ENCODE measurements at places on chromosomes 4 and X. TPM values are rescaled to one million over a fixed set of nuclear protein-coding genes. Genes with fewer than 3 reads are reported as not detected.

- no peak for DNase-seq
Measured at GRCh38 chrX:1420371-1420770, 28.5 kb upstream of the SLC25A6 start.

- DNase-seq = no peak
Measured at GRCh38 chrX:150779385-150779784, 86.2 kb downstream of the MTMR1 start.

DNA sequence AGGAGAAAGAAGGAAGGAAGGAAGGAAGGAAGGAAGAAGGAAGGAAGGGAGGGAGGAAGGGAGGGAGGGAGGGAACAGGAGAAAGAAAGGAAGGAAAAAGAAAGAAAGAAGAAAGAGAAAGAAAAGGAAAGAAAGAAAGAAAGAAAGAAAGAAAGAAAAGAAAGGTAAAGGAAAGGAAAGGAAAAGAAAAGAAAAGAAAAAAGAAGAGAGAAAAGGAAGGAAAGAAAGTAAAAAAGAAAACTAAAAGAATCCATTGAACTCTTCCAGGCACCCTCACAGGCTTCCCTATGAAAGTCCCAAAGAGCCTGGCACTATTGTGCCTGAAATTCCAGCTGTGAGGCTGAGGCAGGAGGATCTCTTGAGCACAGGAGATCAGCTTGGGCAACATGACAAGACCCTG is 11.5 kb downstream of the ABCG2 start:
- DNase-seq = no peak

DNA sequence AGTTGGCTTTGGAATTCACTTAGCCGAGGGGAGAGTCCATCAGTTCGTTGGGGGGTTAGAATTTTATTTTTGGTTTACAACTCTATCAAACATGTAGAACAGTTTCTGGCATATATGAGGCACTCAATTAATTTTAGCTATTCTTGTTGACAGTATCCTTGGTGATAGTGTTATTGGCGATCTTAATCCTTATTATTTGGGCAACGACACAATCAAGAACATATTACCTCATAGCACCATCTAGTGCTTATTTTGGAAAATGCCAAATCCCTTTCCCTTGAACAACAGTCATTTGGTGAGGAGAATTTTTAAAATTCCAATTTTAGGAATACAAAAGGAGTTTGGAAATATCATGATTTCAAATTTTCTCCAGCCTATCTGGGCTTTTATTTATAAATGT is 17.9 kb upstream of the PGRMC1 start:
- no peak for DNase-seq

GRCh38 chr4:8913858-8914460 is 42.3 kb upstream of the HMX1 start:
- no peak for DNase-seq

GRCh38 chrX:68079961-68080360 is 353.3 kb downstream of the OPHN1 start:
- DNase-seq = no peak

GRCh38 chr4:21290562-21290961 is 590.3 kb downstream of the PACRGL start:
- no peak for DNase-seq

DNA sequence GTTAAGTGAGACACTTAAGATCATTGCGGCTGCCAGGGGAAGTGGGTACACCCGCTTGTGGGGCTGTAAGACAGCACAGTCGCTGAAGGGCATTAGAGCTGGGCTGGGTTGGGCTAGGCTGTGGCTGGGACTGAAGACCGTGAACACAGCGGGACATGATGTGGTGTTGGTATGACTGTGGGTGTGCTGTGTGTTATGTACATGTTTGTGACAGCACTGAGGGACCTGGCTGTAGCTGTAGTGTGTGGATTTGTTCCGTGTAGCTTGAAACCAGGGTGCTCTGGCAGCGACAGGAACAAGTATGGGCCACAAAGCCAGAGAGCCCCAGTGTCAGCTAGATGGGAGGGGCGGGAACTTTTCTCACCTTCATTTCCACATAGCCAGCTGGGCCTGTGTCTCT is 82.1 kb downstream of the NHSL2 start:
- DNase-seq = no peak

DNA sequence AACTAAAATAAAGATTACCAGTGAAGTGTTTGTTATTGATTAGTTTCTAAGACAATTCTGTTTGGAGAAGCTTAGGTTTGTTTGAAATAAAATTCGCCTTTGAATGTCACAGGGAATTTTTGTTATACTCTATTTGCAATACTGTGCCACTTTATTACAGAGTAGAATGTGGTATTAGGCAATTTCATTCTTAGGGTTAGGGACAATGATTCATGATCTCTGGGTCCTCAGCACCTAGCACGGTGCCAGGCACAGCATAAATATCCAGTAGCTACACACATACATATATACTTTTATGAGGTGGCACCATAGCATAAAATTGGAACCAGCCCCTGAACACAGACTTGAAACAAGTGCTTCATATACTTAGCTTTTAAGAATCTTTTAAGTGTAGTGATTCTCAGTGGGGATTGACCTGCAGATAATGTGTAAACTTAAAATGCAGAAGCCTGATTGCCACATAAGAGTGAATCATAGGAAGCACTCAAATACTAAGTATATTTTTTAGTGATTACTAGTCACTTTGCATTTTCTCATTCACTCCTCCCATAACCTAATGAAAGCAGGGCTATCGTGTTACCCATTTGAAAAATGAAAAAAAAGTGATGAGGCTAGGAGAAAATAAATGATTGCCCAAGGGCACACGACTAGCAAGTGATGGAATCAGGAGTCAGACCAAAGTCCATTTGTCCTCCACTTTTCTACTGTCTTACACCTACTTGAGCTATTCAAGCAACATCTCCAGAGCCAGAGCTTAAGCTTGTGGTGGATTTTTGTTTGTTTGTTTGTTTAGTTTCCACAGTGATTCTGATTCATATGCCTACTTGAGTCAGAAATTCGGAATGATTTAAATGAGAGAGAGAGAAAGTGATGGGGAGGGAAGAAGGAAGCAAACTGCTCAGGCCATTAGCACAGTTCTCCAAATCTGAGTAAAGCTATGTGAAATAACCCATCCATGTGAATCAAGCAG is 366.0 kb upstream of the FGF13 start:
- no peak for DNase-seq

GRCh38 chr4:179989975-179990374 is 2253.2 kb upstream of the TENM3 start:
- DNase-seq = no peak

DNA sequence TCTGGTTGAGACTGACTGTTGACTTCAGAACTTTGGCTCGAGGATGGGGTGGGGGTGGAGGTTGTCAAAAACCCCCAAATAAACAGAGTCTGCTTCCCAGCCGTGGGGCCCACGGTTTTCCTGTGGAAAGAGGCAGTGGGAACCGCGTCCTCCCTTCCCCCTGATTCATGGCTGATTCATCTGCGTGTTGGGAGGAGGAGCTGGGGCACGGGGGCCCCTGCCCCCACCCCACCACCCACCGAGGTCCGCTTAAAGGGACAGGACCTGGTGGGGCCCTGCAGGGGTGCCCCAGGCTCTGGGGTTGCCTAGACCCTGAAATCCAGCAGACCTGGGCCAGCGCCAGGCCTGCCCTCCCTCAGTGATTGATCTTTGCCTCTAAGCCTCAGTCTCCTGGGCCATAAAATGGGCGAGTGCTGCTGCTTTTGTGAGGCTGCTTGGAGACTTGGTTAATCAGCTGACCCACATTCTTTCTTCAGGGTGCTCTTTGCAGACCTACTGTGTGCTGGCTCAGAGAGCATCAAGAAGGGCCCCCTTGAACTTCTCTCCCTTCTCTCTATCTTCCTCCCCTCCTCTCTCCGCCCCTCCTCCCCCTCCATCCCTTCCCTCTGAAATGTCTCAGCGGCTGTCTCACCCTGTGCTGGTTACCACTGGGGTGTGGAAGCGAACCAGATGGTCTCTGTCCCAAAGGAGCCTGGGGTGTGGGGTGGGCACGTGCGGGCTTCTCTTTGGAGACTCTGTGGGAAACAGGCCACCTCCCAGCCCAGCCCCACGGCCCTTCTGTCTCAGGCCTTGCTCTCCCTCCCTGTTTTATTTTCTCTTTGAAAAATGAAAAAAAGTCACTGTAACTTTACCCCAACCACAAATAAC is 9.1 kb downstream of the HTRA3 start:
- peak; percentile 53 for DNase-seq

DNA sequence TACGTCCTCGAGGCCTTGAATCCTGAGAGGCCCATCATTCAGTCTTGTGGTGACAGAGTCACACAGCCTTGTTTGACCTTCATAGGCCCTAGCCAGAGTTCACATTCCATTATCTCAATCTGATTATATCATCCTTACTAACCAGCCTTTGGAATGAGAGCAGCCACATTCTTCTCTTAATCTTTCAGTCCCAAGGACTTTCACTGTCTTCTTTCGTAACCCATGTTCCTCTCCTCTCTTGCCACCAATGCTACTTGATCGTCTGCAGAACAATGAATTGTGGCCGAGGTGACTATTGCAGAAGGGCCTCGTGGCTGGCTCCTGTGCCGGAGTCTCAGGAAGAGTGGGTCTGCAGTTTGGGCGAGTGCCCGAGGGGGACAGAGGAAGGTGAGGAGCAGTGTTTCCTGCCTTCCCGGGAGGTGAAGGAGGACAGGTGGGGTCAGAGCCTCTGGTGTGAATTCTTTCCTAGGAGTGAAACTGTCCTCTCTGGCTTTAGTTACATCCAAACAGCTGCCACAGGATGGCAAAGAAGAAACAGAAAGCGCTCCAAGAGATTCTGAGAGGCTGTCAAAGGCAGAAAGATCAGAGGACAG is 94.6 kb downstream of the LIMCH1 start:
- DNase-seq = no peak

GRCh38 chr4:24517676-24518075 is 66.7 kb downstream of the DHX15 start:
- no peak for DNase-seq

- no peak for DNase-seq
Measured at GRCh38 chr4:25330905-25331808, 18.6 kb downstream of the ZCCHC4 start.

- DNase-seq = no peak
Measured at GRCh38 chr4:136246876-136247275, 1285.4 kb downstream of the PCDH18 start.

DNA sequence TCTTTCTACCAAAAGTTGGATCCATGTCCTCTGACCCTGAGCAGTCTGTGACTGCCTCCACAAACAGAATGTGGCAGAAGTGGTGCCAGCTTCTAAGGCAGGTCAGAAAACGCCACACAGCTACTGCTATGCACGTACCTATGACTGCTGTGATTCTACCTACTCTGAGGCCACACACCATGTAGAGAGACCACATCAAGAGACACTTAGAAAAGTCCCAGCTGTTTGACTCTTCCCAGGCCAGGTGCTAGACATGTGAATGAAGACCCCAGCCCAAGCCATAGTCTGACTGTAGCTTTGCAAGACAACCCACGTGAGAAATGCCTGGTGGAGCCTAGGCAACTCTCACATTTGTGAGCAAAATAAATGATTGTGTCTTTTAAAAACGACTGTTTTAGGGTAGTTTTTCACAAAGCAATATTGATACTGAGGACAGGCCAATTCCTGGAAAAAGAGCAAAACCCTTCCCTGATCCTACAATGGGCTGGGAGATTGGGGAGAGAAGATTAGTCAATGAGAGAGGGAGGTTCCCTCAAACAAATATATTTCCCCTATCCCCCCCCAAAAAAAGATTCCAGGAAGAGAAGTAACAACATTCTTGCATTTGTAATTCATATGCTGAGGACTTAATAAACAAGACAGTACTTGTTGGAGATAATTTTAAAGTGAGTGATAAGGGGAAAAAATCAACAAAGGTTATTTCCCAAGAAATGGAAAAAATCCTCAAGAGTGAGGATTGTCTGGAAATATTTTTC is 33.3 kb downstream of the FRYL start:
- DNase-seq = no peak

DNA sequence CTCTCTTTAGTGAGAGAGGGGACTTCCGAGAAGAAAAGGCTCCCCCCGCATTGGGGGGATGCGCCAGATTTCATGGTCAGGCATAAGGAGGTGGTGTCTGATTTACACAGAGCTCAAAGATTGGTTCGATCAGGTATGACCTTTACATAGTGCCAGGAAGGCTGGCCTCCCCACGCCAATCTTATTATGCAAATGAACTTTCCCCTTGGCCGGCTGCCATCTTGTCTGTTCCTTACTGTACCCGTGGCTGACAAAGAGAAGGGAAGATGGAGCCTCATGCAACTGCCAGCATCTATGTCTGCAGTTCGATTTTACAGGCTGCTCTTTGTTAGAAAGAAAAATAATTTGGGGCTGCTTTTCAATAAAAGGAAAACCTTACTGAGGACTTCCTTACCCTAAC is 197.2 kb downstream of the GPM6A start:
- DNase-seq = no peak

DNA sequence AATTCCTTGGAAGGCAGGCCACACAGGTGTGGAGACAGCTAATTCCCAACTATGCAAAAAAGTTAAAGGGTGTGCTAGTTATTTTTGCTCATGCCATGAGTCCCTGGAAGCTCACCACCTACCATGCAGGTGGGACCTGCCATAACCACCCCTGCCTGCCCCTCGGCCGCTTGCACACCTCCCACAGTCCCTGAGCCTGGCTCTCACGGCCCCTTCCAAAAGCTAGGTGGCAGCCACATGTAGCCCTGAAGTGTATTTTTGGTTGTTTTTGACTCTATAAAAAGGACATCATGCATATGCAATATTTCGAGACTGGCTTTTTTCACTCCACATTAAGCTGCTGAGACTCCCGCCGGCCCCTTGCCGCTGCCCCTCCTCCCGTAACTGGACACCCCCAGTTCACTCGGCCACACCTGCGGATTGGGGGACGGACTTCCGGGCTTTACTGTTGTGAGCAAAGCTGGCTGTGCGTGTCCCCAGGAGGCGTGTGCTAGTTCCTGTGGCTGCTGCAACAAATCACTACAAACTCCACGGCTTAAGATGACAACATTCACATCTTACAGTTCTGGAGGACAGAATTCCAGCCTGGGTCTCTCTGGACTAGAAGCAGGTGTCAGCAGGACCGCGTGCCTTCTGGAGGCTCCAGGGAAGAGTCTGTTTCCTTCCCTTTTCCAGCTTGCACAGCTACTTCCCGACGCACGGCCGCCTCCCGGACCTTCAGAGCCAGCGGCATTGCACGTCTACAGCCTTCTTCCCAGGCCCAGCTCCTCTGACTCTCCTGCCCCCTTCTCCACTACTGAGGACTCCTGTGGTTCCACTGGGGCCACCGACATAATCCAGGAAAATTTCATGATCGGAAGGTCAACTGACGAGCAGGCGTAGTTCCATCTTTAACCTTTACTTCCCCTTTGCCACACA is 24.8 kb downstream of the ZFYVE28 start:
- DNase-seq = no peak

GRCh38 chr4:38759113-38759789 is 23.5 kb downstream of the TLR10 start:
- peak; percentile 62 for DNase-seq

- DNase-seq = no peak
Measured at GRCh38 chr4:80144676-80145470, 52.4 kb upstream of the PRDM8 start.

Gene BANK1
- 2.4 TPM for total RNA-seq

Gene FDCSP
- not detected for total RNA-seq

Gene SH3RF1
- 12.8 TPM for total RNA-seq

Gene NHSL2
- 8.8 TPM for total RNA-seq

Gene CPLX1
- 9.4 TPM for total RNA-seq

Gene TDO2
- not detected for total RNA-seq

Gene ATOH1
- not detected for total RNA-seq

Gene ARAP2
- 4.8 TPM for total RNA-seq

Gene SH2D1A
- total RNA-seq = 0.47 TPM

Data from left cardiac atrium (tissue), 4 donors.